ENCODE measurements at places on chromosomes 11 and 22.

GRCh38 chr11:60208146-60208895 lies 25.4 kb upstream of the MS4A6A start:
- DNase-seq: no peak

DNA sequence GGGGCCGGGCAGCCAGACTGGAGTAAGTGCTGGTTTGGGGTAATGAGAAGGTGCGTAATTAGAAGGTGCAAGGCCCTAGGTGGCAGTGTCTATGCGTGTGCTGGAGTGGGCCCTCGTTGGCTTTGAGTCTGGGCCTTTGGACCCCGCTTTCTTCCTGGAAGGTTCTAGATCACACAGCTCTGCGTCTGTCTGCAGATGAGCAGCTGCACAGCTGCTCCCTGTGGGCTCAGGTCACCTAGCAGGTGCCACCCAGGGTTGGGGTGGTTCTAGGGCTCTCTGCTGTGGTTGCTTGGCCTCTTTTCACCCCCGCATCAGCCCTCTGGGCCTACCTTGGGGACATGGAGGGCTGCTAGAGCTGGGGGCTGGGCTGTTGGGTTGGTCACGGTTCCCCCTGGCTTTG lies 10.3 kb downstream of the RELT start:
- no peak for DNase-seq

GRCh38 chr11:124919898-124920297 lies 848 bp downstream of the HEPN1 start:
- DNase-seq: no peak

DNA sequence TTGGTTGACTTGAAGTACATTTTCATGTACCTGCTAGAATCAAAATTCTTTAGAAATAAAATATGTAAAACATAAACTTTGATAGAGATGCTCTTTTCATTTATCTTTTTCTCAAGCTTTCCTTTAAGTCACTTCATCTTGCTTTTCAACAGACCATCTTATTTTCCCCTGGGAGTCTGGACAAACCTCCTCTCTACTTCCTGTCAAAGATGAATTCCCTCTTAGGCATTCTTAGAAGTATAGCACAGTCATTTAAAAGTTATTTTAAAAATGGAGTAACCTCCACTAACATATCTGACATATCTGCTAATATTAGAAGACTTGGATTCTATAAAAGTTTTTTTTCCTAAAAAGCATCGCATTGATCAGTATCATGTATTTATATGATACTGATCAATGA lies 84.8 kb upstream of the PAX6 start:
- DNase-seq: no peak

DNA sequence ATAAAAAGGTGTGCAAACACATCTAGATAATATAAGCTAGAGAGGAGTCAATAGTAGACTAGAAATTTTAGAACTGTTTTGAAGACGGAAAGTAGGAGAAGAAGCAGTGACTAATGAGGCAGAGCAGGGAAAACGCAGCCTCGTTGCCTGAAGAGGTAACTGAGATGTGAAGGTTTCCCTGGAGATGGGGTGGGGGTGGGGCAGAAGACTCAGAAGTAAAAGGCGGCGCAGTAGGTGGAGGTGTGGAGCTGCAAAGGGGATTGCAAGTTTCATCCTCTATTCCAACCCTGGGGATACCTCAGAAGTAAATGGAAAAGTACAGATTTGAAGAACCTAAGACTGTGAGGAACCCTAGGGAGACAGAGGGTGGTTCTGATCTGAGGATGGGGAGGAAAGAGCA lies 109.5 kb downstream of the TMPRSS5 start:
- DNase-seq: no peak

GRCh38 chr22:48627203-48627602 lies 1200.5 kb downstream of the BRD1 start:
- no peak for DNase-seq

Measured in NCI-H187 (cell line).